Activated T-cell treated with anti-CD3 and anti-CD28 coated beads, Interleukin-2, amount 50 U/mL, for 72 hours (primary cell): ENCODE measurements at places on chromosomes 12 and 14.
A peak's percentile ranks its signal among the peaks of the same experiment; 100 is the strongest.

GRCh38 chr12:120711411-120711810, 1.2 kb downstream of the UNC119B start:
- peaks cover 9% of the 10 kb centered on the region for H3K36me3 ChIP-seq
- H3K27ac ChIP-seq = peak overlapping the region; percentile 92
- H3K4me1 ChIP-seq = peaks cover 40% of the 10 kb centered on the region
- H3K4me3 ChIP-seq = peak overlapping the region; percentile 82

DNA sequence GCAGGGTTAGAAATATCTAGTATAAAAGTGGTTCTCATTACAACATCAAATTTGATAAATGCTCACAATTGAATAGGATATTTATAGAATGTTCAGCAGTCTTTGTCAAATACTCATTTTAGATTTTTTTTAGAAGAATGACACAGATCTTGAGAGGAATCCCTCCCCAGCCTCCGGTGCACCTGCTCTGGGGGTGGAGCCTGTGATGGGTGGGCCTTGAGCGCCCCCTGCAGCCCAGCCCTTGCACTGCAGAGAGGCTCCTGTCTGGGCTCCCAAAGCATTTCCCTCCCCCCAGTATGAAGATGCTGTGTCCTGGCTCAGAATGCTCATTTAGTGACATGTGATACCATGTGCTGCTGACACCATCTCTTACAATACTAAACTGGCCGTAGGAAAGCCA, 792.3 kb downstream of the TMEM121 start:
- peaks cover 16% of the 10 kb centered on the region for H3K27me3 ChIP-seq
- H3K27ac ChIP-seq = no peak overlapping the region
- H3K4me1 ChIP-seq = no peaks in the 10 kb centered on the region
- DNase-seq = peak; percentile 65
- no peaks in the 10 kb centered on the region for H3K36me3 ChIP-seq

DNA sequence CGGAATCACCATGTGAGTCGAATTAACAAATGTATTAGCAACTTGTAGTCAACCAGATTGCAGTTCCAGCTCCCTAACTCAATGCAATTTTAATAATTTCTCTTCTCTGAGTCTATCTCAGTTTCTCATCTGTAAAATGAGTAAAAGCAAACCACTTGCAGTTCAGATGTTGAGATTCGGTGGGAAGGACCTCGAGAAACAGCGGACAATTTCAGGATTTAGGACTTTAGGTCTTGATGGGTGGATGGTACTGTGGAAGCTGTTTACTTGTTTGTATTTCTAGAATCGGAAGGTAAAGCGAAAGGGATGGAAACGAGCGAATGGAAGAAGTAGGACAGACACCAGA, 510 bp upstream of the TTC8 start:
- DNase-seq = no peak
- H3K27ac ChIP-seq = peak overlapping the region; percentile 97
- H3K27me3 ChIP-seq = peaks cover 24% of the 10 kb centered on the region
- peaks cover 19% of the 10 kb centered on the region for H3K4me1 ChIP-seq
- H3K36me3 ChIP-seq = no peaks in the 10 kb centered on the region
- peak overlapping the region; percentile 97 for H3K4me3 ChIP-seq

DNA sequence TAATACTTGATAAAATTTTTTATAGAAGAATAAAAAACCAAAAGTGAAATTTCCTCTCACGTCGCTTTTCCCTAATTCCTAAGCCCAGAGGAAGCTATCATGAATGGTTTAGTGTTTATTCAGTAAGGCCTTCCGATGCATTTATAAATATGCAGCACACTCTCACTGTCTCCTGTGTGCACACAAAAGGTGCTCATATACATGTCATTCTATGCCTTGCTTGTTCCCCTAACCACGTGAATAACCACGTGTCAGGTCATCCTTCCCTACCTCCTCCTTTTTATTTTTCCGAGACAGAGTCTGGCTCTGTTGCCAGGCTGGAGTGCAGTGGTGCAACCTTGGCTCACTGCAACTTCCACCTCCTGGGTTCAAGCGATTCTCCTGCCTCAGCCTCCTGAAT, 29.6 kb downstream of the PIGH start:
- H3K27ac ChIP-seq = no peak overlapping the region
- peaks cover 5% of the 10 kb centered on the region for H3K4me1 ChIP-seq
- no peak overlapping the region for H3K4me3 ChIP-seq
- no peaks in the 10 kb centered on the region for H3K27me3 ChIP-seq
- no peaks in the 10 kb centered on the region for H3K36me3 ChIP-seq

GRCh38 chr14:102690509-102691286, 86.6 kb upstream of the TRAF3 start:
- H3K27ac ChIP-seq = no peak overlapping the region
- H3K4me1 ChIP-seq = peaks cover 11% of the 10 kb centered on the region
- DNase-seq = no peak
- H3K4me3 ChIP-seq = no peak overlapping the region
- no peaks in the 10 kb centered on the region for H3K27me3 ChIP-seq

DNA sequence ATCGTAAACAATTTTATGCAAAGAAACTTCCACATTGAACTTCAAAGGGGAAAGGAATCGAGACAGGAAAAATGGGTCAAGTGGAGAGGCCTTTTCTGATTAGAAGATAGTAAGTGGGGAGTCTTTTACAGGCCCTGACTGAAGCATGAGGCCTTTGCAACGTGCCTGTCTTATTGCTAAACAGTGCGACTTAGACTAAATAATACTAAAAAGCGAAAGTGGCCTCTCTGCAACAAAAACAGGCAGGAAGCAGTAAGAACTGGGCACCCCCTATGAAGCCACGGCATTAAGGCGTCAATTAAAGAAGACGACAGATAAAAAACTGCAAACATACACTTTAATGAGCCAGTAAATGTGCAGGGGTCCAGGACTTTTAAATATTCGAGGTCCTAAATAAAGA, 283.4 kb upstream of the GRIP1 start:
- no peaks in the 10 kb centered on the region for H3K27me3 ChIP-seq
- no peak overlapping the region for H3K27ac ChIP-seq
- peaks cover 26% of the 10 kb centered on the region for H3K4me1 ChIP-seq
- DNase-seq = no peak
- H3K4me3 ChIP-seq = no peak overlapping the region
- peaks cover 6% of the 10 kb centered on the region for H3K36me3 ChIP-seq

DNA sequence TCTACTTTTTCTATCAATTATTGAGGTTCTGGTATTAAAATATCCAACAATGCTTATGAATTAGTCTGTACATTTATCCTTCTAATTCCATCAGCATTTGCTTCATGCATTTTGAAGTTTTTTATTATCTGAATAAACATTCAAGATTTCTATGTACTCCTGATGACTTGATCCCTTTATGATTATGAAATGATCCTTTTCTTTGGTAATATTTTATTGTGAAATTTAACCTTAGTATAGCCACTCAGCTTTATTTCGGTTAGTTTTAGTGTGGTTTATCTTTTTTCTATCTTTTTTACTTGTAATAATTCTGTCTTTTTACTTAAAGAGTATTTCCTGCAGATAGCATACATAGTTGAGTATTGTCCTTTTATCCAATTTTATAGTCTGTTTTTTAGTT, 106.6 kb downstream of the SNAPC1 start:
- no peak overlapping the region for H3K27ac ChIP-seq
- no peak for DNase-seq
- H3K27me3 ChIP-seq = peaks cover 17% of the 10 kb centered on the region
- no peak overlapping the region for H3K4me3 ChIP-seq
- H3K36me3 ChIP-seq = peaks cover 15% of the 10 kb centered on the region

DNA sequence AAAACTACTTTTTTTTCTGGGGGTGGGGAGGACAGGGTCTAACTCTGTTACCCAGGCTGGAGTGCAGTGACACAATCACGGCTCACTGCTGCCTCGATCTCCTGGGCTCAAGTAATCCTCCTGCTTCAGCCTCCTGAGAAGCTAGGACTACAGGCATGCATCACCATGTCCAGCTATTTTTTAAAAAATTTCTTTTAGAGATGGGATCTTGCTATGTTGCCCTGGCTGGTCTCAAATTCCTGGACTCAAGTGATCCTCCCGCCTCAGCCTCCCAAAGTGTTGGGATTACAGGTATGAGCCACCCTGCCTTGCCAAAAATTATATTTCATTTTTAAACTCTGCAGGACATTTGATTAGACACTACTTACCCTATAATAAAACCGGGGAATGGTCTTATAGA, 5.5 kb downstream of the PPP2R3C start:
- no peak overlapping the region for H3K4me3 ChIP-seq
- H3K27me3 ChIP-seq = no peaks in the 10 kb centered on the region
- no peak for DNase-seq
- H3K27ac ChIP-seq = no peak overlapping the region
- peaks cover 42% of the 10 kb centered on the region for H3K4me1 ChIP-seq

GRCh38 chr14:30034152-30034551, 106.5 kb upstream of the PRKD1 start:
- no peak overlapping the region for H3K27ac ChIP-seq
- H3K4me1 ChIP-seq = no peaks in the 10 kb centered on the region
- DNase-seq = no peak
